ENCODE measurements at places on chromosomes 13 and 19.

- no peak for DNase-seq
Measured at GRCh38 chr19:13260883-13261653, 110.9 kb downstream of the IER2 start.

GRCh38 chr19:3474010-3474409, 6.3 kb downstream of the SMIM24 start:
- no peak for DNase-seq

DNA sequence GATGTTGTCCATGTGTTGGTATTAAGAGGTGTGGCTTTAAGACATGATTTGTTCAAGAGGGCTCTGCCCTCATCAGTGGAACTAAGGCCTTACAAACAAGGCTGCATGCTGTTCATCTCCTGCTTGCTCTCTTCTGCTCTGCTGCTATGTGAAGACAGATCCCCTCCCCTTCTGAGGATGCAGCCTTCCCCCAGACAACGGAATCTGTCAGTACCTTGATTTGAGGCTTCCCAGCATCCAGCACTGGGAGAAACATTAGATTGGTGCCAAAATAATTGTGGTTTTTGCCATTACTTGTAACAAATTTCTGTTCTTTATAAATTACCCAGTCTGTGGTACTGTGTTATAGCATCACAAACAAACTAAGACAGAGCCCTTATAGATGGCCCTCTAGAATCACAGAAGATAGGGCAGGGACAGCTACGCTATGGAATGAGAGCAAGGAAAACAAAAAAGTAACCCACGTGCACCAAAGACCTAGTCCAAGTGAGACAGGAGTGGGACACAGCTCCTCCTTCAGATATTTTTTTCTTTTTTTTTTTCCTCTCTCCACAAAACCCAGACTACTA, 151.5 kb upstream of the RXFP2 start:
- DNase-seq: no peak

- no peak for DNase-seq
Measured at GRCh38 chr19:55390461-55390880, 4.7 kb downstream of the RPL28 start.

DNA sequence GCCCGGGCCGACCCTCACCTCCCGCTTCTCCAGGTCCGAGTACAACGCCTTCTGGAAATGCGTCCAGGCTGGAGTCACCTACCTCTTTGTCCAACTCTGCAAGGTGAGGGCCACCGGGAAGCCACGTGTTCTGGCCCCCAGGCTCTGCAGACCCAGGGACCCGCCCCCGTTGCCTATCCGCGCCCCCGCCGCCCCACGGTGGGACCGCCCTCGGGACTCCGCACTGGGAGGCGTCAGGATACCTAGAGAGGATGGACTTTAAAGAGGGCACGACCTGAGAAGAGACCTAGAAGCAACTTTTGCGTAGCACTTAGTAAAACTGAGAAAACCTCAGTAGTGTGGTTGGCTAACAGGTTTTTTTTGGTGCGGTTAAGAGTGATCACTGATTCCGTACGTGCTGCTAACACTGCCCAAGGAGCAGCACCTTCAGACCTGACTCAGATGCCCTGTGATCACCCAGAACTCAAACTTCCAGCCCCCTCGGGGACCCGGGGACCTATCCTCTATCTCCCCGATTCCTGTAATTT, 492 bp downstream of the TMEM147 start:
- no peak for DNase-seq

DNA sequence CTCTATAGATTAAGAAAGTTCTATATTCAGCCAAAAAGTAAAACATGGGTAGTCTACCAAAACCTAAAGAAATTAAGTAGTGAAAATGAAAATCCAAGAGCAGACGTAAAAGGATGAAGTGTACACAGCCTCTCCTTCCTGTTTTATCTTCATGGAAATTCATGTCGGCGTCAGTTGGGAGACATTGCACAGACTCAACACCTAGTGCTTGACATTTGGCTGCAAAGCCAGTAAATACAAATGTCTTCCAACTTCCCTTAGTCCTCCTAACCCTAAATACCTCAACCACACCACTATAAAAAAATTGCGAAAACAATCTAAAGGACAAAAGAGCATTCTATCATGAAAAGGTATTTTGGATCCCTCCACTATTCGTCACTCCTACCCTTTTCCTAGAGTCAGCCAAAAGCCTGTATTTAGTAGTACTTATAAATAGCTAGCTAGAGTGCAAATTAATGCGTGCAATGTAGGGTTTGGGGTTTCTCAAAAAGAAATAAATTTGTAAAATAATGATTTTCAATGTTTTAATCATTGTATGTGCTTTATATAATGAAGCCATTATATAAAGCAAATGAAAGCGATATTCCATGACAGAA, 56.4 kb upstream of the TRPC4 start:
- DNase-seq: no peak

DNA sequence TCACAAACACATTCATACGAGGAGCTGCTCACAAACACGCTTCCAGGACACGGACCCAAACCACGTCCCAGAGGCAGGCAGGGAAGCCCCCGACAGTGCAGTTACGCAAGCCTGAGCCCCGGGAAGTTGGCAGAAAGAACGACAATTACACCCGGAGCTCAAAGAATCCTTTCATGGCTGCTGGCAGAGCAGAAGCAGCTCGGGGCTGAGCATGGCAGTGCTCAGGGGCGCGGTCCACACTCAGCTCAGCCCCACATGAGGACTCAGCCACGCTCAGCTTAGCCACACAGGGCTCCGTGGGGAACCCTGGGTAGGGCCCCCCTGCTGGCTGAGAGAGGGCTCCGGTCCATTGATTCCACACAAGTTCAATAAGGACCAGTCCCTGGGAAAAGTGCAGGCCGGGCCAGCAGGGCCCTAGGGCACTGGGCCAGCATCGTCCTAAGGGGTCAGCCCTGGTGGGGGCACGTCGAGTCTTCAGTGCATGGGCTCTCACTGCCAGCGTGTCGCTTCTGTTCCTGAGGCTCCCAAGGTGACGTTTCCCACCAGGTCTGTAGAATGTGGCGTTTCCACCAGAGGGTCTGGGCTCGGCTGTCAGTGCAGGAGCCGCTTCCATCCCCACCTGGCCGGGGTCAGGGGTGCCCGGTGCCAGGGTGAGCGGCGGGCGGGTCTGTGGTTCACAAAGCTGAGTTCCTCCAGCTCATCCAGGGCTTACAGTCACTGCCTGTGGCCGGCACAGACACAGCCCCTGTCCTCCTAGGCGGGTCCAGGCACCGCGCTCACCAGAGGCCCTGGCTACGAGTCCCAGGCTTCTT, 23.1 kb downstream of the GAS6 start:
- DNase-seq: no peak

GRCh38 chr19:18384775-18385174, 1.2 kb upstream of the GDF15 start:
- no peak for DNase-seq

DNA sequence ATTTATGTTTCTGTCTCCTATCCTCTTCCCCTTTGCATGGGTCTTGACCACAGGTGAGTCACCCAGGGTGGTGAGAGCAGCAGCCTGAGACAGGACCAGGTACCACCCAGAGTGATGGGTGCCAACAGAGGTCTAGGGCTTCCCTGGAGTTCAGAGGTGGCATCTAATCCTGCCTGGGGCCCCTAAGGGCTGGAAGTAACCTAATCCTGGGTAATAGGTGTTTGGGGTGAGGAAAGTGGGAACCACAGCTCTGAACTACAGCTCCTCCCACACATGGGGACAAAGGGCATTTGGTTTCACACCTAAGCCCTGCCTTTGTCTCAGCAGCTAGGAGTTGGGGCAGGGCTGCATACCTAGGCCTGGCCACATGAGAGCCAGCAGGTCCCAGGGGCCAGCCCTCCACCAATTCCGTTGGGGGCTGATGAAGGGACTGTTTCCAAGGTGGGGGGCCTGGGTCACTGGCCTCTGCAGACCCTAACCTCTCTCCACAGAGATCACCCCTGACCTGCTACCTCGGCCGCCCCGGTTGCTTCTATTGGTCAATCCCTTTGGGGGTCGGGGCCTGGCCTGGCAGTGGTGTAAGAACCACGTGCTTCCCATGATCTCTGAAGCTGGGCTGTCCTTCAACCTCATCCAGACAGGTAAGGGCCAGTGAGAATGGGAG, 8.0 kb downstream of the SPHK2 start:
- DNase-seq: no peak

GRCh38 chr19:15516363-15516762, 8.0 kb downstream of the CYP4F22 start:
- no peak for DNase-seq

DNA sequence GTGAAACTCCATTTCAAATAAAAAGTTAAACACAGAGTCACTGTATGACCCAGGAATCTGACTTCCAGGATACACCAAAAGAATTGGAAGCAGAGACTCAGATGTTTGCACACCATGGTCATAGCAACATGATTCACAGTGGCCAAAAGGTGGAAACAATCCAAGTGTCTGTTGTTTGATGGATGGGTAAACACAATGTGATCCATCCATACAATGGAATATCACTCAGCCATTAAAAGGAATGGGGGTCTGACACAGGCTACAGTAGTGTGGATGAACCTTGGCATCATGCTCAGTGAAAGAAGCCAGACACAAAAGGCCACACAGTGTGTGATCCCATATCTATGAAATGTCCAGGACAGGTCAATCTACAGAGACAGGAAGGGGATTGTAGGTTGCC, 174.3 kb downstream of the PTPRS start:
- DNase-seq: no peak

GRCh38 chr19:15584541-15585115, 30.4 kb upstream of the CYP4F8 start:
- DNase-seq: peak; percentile 78
